SK-MEL-5 (cell line): ENCODE measurements at places on chromosomes 2 and 18.

GRCh38 chr18:73979742-73980141 is 167.9 kb downstream of the FBXO15 start:
- no peak for DNase-seq

- no peak for DNase-seq
Measured at GRCh38 chr2:33071591-33071990, 124.8 kb downstream of the LTBP1 start.

DNA sequence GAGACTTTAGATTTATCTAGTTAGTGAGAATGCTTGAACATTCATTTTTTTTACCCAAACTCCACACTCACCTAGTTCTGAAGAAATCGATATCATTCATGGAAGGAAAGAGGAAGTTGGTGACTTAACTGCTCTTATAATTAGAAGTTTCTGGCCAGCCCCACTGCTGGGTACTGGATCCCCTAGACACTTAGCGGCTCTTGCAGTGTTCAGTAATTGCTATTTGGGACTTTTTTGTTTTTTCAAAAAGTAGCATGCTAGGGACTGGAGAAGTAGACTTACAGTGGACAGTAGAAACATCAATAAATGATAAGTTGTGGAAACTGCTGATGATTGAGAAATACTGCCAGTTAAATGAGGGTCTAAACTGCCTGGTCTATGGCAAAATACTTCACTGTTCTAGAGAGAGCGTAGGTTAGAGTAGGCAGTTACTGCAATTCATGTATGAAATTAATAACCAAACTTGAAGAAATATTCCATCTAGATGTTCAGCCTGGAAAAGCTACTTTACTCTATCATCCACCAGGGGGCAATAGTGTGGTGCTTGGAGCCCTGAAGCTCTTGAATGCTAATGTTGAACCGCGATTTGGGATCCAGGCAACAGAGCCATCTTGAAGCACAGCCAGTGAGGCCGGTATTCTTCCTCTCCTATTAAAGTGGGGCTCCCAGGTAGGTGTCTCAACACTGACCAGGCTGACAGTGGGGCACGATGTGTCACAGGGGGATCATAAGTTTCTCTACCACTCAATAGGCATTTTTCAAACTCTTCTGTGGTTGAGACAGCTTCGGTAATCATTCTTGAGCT is 146.1 kb upstream of the SESTD1 start:
- peak; percentile 77 for DNase-seq

- no peak for DNase-seq
Measured at GRCh38 chr2:213932-214693, 49.7 kb downstream of the SH3YL1 start.

GRCh38 chr2:121255358-121255757 is 29.6 kb downstream of the TFCP2L1 start:
- DNase-seq = no peak

DNA sequence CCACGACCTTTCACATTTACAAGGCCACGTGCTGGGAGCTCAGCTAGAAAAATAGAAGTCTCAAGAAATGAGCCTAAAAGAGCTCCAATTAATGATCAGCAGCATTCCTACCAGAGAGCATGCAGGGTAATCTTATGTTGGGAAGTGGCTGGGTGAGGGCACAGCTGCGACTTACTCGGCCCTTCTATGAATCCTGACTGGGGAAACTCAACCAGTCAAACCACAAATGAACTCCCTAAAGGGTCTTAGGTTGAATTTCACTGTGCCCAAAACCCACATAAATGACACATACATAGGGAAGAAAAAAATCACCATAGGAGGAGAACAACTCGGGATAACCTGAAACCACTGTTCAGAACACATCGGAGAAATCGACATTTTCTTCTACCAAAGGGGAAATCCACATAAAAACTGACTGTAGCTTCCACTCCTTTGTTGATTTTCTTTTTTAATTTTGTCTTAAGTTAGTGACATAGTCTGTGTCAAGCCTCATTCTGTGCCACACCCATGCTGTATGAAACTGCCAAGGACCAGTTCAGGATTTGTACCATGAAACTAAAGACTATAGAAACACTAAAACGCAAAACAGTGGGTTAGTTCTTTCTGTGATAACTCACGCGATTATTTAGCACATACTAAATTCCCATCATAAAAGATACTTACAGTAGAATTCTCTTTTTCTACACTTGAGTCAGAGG is 54.7 kb downstream of the UXS1 start:
- no peak for DNase-seq

GRCh38 chr2:143355870-143356269 is 226.7 kb downstream of the ARHGAP15 start:
- DNase-seq = no peak

DNA sequence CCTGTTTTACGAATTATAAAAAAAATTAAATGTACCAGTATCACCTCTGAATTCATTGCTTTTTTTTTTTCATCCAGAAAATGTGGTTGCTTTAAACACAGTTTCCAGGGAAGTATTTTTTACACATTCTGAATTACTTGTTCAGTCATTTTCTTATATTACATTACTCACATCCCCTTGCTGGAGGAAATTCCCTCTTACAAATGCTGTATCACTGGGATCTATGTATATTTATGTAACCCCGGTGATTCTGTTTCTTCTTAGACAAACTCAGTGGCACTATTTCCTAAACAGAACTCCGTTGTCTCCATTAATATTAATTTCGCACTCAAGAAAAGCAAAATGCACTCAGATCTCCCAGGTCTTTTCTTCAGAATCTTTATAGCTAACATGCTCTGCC is 1078.5 kb upstream of the ZEB2 start:
- no peak for DNase-seq

- no peak for DNase-seq
Measured at GRCh38 chr2:73972846-73973245, 11.9 kb upstream of the TET3 start.

DNA sequence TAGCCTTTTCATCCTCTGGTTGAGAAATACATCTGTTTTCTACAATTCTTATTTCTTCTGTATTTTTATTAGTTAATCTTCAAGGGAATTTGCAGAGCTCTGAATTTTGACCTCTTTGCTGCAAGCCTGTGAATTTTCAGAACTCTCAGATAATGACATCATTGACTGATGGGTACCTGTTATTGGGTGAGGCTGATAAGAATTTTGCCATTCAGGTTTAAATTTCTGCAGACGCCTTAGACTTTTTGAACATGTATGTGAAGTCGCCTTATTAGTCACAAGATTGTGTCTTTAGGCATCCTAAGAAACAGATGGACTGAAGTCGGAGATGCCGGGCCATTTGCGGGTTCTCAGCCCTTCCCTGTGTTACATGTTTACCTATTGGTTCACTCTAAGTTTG is 82.4 kb downstream of the SPTBN1 start:
- no peak for DNase-seq

DNA sequence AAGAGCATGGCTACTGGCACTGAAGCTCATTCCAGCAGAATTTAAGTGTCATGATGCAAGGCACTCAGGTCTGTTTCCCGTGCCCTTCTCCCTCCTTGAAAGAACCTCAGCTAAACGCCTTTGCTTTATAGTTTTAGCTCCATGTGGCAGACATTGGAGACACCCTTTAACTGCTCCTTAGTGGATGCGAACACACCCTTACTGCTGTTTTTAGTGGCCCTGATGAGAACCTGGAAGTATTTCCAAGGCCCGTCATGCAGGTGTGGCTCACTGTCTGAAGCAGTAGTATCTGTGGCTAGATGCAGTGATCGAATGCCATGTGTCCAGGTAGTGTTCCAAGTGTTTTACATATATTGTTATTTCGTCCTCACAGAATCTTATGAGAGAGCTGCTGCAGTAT is 28.3 kb downstream of the KIF5C start:
- no peak for DNase-seq

DNA sequence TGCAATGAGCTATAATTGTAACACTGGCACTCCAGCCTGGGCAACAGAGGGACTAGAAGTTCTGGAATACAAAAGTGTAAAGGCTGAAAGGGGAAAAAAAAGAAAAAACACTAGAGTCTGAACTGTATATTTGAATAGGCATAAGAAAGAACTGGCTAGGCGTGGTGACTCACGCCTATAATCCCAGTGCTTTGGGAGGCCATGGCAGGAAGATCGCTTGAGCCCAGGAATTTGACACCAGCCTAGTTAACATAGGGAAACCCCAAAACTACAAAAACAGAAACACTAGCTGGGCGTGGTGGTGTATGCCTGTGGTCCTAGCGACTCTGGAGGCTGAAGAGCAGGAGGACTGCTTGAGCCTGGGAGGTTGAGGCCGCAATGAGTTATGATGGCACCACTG is 70.6 kb downstream of the SAP130 start:
- no peak for DNase-seq
